Activated T-helper 1 cell treated with anti-CD3 and anti-CD28 coated beads, Interleukin-2, amount 50 U/mL, for 16 hours (primary cell): ENCODE measurements at places on chromosomes 7 and 10.

- no peak for DNase-seq
These were observed 50.0 kb upstream of the PPP1R3C start for GRCh38 chr10:91682912-91683311.

DNA sequence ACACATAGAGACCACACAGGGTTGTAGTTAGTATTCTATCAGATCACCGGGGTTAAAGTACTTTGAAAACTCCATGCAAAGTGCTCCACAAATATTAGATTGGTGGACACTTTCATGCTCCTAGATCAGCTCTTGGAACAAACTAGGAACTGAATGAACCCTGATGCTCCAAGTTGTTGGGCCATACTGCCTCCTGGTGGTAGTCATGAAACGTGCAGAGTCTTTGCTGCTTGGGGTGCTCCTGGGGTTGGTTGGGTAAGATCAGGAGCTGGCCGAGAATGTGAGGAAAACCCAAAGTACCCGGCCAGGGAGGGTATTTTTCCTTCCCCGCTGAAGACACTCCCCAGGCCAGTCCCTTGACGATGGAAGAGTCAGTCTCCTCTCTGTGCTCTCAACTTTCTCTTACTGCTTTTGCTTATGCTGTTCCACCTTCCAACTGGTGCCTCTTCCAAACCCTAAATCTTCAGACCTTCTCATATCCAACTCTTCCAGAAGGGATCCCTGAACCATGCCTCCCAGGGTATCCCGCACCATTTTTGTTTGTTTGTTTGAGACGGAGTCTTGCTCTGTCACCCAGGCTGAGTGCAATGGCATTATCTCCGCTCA lies 918 bp upstream of the RPEL1 start:
- DNase-seq: peak; percentile 40

GRCh38 chr7:3264693-3265339 lies 36.2 kb upstream of the SDK1 start:
- no peak for DNase-seq

DNA sequence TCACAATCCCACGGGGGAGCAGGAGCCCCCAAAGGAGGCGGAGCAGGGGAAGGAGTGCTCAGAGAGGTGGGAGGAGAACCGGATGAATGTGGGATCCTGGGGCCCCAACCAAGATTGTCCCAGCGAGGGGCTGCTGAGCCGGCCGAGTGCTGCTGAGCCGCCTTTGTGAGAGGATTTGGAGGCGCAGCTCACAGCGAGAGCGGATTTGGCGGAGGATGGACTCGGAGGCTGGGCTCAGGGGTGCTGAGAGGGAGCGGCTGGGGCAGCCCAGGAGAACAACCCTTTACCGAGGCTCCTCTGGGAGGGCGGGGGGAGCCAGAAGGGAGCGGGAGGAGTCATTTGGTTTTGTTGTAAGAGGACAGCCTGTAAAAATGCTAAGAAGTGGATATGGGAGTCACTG lies 23.0 kb downstream of the GHRHR start:
- DNase-seq: no peak

DNA sequence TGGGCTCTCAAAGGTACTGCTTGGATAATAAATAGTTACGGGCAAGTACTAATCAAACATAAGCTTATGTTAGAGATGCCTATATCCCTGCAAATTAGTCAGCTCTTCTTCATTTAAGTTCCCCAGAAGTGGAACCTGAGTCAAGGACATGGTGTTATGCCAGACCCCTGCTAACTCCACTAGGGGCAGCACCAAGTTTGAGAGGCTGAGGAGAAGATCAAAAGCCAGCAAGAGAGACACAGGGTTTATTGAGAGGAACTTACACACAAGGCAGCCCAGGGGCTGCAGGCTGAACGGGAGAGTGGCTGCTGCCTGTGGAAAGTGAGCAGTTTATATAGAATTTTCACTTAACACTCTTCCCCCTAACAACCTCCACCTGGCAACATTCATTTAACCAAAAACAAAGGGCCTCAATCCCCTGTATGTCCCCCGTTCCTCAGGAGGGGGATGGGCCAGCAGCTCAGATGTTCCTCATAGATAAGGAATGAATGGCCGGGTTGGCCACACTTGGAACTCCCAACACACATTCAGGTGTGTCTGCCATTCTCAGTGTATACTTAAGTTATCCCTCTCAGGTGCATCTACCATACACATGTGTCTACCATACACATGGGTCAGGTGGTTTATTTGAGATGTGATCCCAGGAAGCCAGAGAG lies 62.6 kb upstream of the GHITM start:
- DNase-seq: no peak

DNA sequence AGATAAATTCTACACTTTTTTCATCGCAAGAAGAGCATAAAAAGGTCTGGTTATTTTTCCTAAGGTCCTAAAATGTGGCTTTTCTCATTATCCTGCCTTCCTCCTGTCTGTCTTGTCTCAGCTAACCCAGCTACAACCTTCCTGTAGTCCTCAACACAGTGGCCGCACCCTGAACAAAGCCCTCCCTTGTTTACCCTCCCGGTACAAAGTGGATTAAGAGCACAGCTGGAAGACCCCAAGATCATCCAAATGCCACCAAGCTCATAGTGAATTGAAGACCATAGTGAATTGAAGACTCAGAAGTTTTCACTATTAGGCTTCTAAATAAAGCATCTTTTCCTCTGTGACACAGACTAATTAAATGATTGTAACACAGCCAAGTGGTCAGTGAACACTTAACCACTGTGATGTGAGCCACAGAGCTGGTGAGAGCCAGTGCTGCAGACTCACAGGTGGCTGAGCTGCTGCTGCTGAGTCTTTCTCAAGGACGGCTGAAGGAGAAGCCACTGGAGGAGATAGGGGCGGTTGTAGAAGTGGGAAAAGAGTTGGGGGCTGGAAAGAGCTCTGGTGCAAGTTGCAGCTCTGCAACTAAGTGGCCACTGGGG lies 123.6 kb downstream of the ATXN7L1 start:
- DNase-seq: no peak

DNA sequence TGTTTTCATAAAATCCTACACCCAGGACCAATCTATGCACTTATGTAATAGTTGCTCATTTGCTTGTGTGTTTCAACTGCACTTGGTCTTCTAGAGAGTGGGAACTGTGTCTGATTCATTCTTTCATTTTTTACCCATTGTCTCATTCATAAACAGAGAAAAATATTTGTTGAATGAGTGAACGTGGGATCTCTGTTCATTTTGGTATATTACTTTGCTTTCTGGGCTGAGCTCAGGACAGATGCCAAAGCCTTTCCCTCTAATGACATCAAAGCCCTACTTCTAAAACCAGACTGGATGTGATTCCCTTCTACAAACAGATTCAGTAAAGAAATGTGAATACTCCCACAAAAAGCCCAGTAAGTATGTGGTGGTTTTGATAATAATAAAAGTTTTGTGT lies 145.2 kb downstream of the ST7 start:
- no peak for DNase-seq

- DNase-seq: no peak
These were observed 88.7 kb downstream of the PHYHIPL start for GRCh38 chr10:59265141-59265540.

- no peak for DNase-seq
These were observed 566.0 kb upstream of the FOXK1 start for GRCh38 chr7:4115941-4116610.

- no peak for DNase-seq
These were observed 11.7 kb downstream of the TMEM254 start for GRCh38 chr10:80090121-80090520.

DNA sequence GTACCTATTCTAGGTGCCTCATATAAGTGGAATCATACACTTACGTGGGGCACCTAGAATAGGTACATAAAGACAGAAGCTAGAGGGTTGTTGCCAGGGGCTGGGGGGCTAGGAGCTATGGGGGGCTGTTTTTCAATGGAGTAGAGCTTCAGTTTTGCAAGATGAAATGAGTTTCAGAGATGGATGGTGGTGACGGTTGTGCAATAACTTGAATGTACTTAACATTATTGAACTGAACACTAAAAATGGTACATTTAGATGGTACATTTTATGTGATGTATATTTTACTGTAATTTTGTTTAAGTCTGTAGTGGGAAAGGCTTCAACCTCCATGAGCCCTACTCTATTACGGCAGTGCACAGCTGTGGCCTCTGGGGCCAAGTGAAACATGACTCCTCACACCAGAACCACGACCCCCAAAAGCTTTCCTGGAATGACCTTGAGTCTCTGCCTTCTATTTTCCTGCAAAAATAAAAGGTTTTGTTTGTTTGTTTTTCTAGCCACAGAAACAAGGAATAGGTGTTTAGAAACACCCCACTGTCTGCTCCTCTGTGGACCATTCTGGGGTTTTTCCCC lies 147.3 kb upstream of the PLXNA4 start:
- no peak for DNase-seq

- DNase-seq: no peak
These were observed 24.2 kb downstream of the PILRA start for GRCh38 chr7:100397315-100398081.

DNA sequence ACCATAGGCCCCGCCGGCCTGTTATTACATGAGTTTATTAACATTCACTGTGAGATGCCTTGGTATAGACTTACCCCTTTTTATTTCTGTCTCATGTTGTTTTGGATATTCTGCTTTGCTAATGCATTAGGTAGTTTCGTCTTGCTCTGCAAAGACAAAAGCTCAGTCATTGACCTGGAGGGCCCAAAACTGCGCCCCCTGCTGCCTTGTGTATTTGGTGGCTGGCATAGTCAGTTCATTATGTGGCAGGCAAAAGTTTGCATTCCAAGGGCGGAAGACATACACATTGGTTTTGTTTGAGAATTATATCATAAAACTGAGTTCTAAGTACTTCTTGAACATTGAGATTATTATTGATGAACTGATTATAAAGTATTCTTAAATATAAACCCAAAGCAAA lies 372.5 kb downstream of the SDK1 start:
- no peak for DNase-seq

- no peak for DNase-seq
These were observed 41.6 kb downstream of the HK1 start for GRCh38 chr10:69319841-69320316.

GRCh38 chr7:70577078-70577477 lies 554.9 kb upstream of the GALNT17 start:
- no peak for DNase-seq

DNA sequence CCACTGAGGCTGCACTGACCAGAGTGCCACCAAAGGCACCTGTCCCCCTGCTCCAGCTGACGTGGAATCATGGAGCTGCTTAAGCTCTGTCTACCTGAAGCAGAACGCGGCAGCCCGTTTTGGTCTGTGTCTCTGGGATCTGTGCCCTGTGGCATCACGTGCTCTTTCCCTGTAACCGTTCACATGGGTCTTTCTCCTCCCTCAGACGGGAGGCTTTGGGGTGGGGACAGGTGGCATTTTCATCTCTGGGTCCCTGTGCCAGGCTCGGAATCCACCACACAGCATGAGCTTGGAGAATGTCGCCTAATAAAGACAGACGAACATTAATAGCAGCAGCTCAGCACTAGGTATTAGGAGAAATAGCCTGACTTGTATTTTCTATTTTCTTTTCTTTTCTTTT lies 1.6 kb upstream of the ADAP1 start:
- no peak for DNase-seq

DNA sequence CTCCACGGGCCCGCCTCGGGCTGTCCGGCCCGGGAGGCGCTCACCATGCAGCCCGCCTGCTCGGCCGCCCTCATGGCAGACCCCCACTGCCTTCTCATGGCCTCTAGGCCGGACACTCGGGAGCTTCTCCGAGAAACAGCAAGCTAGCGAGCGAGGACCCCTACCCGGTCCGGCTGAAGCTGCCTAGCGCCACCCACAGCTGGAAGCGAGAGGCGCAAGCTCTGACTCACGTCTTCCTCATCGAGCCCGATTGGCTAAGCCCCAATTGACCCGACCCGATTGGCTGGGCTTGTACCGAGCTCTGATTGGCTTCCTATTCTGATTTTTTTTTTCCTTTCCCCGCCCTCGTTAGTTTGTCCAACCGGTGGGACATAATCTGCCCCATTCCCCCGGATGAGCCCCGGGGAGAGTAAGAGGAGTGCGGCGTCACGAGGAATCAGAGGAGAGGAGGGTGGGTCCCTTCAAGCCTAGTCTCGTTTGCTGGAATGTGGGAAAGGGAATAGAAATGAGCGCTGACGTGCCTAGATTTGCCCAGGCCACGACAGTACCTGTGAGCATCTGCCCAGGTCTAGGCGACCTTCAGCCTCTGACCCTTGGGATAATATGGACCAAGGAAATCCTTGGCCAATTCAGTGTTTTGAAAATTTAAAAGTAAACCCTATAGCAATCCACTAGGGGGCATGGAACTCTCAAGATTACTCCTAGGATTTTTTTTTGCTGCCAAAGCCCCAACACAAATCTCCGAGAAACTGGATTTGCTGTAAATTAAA lies at the start of gene TYSND1:
TYSND1 (minus strand) TSS at position 212 of the 770 bp plus-strand sequence; CDS start at position 98, 114 bp downstream.
- DNase-seq: peak; percentile 81

DNA sequence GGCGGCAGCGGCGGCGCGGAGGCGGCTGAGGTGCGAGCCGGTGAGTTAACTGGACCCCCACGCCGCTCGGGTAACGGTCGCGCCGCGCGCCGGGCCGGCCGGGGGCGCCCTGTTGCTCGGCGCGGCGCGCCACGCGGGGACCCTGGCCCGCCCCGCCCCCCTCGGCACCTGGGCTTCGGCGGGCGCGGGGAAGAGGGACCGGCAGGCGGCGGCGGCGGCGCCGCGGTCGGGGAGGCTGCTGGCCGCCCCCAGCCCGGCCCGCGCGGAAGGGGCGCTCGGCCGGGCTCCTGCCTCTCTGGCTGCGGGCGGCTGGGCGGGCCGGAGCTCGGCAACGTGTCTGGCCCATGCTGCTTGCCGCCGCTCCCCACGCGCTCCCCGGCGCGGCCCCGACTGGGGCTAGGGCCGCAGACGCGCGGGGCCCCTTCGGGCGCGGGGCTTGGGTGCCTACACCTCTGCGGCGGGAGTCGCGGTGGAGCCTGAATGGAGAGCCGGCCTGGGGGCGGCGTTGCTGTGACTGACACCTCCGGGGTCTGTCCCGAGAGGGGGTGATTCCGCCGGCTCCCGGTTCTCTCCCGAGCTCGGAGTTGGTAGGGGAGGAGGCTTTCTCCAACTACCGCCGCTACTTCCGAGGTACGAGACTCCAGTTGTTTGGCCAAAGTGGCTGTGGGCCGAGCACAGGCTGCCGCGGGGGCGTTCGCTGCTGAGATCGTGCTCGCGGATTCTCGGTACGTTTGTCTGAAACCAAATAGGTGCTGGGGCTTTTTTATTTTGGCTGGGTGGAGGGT lies 494 bp downstream of the PALS2 start:
- DNase-seq: no peak

- DNase-seq: no peak
These were observed 64.1 kb downstream of the PIK3AP1 start for GRCh38 chr10:96656198-96656577.

DNA sequence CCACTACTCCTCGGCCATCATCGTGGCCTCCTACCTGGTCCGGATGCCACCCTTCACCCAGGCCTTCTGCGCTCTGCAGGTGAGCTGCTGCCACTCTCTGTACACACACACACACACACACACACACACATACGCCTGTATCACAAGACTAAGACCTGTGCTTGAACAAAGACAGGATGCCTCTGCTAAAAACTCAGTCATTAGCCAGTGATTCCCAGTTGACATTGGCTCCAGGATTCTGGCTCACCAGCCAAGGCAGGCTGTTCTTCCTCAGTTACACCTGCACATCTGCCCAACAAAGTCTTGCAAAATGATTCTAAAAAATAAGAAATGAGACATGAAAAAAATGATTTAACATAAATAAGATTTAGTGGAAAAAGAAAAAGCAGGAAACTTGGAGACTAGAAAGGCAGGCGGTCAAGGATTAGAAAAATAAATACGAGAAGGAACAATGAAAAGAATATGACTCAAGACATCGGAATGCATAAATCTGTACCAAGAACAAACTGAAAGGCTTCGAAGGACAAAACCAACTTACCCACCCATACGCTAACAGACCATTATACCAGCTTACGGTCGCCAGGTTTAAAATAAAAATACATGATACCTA lies 7.4 kb upstream of the LRRC18 start:
- no peak for DNase-seq
